ENCODE measurements at places on chromosomes 2 and 18.

- DNase-seq, result no peak
Measured at GRCh38 chr2:72539071-72539552, 286.7 kb downstream of the EXOC6B start.

- no peak for DNase-seq
Measured at GRCh38 chr18:4130734-4131719, 324.1 kb downstream of the DLGAP1 start.

- DNase-seq, result no peak
Measured at GRCh38 chr2:112782234-112782799, 2.0 kb downstream of the IL1A start.

DNA sequence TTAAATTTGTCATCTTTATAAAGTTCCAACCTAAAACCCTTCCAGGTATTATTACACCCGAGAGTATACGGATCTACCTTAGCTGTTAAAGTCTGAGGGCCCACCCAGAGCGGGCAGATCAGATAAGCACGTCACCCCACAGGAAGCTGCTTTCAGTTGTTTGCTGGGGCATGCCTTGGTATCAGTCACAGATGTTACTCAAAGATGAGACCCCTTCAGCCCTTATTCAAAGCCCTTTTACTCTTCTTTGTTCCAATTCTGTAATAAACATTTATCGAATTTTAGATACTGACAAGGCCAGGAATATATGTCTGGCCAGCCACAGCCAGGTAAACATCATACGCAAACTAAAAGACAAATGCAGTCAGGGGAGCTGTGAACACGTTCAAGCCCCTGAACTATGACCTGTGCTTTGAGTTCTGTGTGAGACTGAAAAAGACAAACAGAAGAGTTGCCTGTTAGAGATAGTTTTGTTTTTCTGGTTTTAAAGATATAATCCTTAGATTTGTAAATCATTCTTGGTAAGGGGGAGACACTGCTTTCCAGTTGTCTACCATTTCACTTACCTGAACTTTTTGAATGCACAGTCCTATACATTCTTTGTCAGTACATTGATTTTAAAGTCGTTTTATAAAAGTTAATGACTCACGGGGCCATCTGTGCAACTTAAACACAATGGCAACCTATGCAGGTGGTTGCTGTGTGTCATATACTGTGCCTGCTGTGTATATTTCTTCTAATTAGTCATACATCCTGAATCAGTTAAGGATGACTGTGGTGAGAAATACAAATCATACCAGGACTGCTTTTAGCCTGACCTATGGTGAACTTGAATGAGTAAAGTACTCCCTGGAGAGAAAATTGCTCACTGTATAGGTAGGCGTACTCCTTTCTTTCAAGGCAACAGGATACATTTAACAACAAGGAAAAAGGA is 100.5 kb upstream of the ITPRID2 start:
- no peak for DNase-seq

DNA sequence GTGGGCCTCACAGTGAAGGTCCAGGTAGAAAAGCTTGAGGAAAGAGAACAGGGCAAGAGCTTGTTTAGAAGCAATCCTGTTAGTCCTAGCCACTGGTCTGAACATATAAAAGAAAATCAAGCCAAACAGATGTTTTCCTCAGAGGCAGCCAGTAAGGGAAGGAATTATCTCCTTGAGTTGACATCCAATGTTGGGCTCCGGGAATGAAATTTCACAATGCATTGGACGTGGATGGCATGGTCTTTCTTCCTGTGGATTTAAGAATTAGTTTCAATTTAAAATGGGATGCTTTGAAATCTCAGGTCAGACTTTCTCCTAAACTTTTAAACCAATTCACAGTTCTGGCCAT is 92.1 kb downstream of the ACKR3 start:
- DNase-seq, result no peak

- no peak for DNase-seq
Measured at GRCh38 chr2:196925768-196926561, 542 bp downstream of the PGAP1 start.

DNA sequence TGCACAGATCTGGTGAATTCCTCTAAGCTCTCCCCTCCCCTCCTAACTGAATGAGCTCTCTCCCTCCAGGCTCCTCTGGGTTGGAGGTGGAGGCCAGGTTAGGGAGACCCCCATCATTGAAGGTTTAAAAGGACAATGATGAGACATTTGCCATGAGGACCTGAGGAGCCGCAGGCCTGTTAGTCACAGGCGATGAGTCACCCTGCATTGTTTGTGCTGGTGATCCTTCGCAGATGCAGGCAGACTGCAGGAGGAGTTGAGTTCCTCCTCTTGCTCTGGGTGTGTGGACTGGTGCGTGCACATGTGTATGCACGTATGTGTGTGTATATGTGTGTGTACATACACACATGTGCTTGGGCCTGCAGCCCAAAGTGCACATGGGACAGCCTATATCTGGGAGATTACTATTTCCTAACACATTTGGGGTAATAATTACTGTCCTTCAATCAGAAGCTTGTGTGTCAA is 42.0 kb downstream of the MCFD2 start:
- DNase-seq, result no peak

DNA sequence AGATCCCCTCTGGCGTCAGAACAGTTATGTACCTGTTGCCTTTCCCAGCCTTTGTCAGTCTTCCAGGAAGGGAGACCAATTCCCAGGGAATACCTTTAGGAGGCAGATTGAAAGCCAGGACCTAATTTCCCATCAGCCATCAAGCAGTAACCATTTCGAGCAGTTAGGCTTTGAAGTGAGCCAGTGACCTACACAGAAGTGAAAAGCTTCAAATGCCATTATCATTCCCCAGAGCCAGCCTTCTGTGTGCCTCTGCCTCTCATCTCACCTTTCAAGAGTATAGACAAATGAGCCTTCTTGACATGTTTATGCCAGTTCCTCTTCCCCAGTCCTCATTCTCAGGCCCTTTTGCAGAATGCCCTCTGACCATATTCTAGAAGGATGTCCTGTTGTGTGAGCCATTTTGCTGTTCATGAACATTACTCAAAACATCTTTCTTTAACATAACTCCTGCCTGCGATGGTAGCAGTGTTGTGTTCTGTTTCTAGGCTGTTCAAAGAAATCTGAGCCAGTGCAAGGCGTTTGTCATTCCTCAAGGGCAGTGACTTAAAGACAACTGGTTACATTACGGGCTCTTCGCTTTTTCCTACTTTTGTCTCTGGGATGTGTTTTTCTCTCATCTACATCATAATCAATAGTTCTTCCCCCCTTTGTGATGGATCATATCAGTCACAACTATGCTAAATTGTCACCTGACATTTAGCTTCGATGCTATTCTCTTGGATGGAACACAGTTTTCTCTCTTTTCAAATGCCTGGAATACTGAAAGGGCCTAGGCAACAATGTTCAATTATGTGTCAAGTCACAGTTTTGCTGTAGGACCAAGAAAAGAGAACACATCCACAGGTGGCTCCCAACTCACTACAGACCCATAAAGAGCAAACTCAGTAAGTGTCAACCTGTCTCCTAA is 138.6 kb downstream of the ALK start:
- no peak for DNase-seq

DNA sequence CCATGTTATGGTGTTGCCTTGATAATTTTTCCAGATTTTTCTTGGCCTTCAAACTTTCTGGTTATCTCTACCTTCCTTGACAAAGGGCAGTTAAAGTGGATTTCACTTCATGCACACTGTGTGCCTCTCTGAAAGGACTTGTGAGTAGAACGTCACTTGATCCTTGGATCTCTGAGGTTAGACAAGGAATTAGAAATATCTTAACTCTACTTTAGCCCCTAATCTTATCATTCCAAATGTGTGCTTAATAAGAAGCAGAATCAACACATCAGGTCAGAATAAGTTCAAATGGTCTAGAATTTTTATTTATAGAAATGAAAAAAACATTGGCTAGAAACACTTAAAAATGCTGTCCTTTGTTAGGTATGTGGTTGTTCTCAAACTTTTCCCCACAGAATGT is 205.7 kb downstream of the TPGS2 start:
- DNase-seq, result no peak

DNA sequence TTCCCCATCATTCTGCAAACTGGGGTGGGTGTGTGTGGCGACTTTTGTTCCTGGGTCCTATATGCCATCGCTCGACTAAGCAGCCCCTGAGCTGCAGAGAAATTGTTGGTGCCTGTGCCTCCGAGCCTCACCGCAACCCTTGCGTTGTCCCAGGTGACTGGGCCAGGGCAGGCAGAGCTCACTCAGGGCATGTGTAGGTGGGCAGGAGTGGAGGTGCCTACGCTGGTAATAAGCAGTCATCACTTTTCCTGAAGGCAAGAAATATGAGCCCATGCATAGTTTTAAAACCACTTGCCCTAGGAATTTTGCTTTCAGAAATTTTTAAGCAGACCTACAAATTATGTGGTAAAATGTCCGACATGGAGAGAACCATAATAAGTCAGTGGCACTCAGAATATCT is 197.8 kb downstream of the SMAD7 start:
- no peak for DNase-seq

DNA sequence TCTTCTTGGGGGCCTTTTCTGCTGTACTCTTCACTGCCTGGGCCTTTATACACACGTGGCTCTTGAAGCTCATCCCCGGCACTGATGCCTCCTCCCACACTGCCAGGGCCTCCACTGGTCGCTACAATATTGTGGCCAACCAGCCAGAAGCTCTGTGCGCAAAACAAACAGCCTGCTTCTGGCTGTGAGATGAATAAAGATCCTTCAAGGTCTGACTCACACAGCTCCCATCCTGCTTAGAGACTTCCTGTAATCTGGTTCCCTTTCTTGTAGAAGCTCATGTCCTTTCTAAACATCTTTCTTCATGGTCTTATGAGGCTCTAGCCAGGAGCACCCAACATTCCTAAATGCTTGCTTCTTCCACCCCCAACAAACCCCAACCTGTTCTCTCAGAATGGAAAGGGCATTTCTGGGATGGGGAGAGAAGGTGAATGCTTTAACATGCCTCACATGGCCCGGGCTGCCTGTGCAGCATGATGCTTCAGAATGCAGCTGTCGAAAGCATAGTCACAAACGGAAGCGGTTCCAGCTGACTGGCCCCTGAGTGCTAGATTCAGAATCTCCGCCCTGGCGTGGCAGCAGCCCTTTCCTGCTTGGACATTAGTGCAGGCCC is 24.6 kb downstream of the NRP2 start:
- no peak for DNase-seq

DNA sequence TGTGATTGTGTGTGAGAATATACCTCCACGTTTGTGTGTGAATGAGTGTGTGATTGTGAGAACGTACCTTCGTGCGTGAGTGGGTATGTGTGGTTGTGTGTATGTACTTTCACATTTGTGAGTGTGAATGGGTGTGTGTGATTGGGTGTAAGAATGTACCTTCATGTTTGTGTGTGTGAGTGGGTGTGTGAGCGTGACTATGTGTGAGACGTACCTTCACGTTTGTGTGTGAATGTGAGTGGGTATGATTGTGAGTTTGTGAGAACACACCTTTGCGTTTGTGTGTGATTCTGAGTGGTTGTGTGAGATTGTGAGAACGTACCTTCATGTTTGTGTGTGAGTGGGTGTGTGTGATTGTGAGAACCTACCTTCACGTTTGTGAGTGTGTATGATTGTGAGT is 5.8 kb upstream of the ADCY3 start:
- no peak for DNase-seq

DNA sequence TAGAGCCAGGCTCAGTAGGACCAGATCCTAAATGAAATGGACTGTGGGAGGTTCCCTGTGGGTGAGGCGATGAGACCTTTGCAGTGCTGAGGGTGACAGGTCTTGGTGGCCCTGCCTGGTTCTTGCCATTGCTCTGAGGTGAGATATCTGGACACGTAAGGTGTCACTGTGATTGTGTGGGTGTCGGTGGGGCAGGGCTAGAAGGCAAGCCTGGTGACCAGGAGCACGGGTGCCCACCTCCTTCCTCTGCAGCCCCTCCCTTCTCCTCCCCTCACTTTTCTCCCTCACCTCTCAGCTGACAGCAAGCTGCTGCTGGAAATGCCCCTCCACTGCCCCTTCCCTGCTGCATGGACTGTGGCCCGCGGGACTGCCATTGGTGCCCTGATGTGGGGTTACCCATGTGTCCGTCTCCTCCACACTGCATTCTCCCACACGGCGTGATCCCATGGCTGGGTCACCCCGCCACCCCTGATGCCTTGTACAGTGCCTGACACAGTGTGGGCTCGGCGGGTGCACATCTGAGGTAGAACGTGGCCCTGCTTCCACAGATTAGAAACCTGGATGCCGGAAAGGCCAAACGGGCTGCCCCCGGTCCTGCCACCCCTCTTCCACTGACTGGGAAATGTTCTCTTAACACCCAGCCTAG is 55.6 kb upstream of the FOSL2 start:
- no peak for DNase-seq

DNA sequence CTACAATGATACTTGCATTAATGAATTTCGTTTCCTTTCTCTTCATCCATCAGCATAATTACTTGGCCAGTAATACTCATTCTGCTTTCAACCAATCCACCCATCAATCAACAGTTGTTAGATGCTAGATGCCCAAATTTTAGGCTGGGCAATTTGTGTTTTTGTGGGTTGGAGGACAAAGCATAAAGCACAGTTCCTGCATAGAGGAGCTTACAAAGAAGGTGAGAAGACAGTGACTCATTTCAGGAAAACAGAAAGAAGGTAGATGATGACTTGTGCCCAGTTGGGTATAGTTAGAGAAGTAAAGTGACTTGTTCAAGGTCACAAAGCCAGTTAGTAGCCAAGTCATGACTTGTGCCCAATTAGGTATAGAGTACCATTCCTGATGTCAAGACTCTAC is 1186.8 kb upstream of the CELF4 start:
- DNase-seq, result no peak

Measured in stimulated activated CD8-positive, alpha-beta memory T cell treated with anti-CD3 and anti-CD28 coated beads, Interleukin-4, amount 100 ng/mL, for 1 hour (primary cell).